ENCODE measurements at places on chromosomes 2 and 18.

- DNase-seq: no peak
These were observed 34.8 kb upstream of the SLC35F6 start for GRCh38 chr2:26729311-26729710.

- no peak for DNase-seq
These were observed 144.7 kb upstream of the COPS8 start for GRCh38 chr2:236940916-236941520.

DNA sequence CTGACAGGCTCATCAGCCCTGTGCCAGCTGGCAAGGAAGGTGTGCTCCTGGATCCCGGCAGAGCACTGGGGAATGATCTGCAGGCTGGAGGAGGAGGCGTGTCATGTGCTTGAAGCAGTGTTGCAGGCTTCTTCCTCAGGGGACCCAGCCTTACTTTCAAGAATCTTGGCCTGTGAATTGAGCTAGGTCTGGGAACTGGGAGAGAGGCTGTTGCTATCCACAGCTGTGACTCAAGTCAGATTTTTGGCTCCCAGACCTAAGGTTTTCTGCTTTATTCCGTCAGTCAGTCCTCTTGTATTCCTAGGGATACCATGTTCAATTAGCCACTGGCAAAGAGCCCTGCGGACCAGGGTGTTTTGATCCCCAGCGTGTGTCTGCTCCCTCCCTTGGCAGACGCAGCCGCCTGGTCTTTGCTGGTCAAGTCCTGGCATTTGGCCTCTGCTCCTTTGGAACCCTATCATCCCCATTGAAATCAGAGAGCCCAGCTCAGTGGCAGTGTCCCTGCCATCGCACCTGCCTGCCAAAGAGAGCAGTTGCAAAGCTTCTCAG, 32.4 kb downstream of the ASB1 start:
- no peak for DNase-seq

DNA sequence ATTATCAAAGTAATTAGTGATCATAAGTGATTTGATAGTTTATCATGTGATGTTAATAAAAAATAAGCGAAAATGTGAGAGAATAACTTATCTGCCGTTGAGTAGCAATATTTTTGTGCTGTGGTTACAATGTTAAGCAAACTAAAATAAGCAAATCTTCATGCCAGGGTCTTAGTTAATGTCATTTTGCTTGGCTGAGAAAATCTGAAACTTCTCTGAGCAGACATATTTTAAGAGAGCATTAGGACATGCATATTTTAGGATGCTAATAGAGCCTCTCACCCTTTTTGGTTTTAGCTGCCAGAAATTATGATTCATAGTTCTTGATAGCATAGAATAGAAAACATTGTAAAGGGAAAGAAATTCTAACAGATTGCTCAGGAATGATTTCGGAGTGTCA, 233.5 kb upstream of the ZEB2 start:
- no peak for DNase-seq

GRCh38 chr18:23761941-23762340, 72.7 kb downstream of the LAMA3 start:
- no peak for DNase-seq

DNA sequence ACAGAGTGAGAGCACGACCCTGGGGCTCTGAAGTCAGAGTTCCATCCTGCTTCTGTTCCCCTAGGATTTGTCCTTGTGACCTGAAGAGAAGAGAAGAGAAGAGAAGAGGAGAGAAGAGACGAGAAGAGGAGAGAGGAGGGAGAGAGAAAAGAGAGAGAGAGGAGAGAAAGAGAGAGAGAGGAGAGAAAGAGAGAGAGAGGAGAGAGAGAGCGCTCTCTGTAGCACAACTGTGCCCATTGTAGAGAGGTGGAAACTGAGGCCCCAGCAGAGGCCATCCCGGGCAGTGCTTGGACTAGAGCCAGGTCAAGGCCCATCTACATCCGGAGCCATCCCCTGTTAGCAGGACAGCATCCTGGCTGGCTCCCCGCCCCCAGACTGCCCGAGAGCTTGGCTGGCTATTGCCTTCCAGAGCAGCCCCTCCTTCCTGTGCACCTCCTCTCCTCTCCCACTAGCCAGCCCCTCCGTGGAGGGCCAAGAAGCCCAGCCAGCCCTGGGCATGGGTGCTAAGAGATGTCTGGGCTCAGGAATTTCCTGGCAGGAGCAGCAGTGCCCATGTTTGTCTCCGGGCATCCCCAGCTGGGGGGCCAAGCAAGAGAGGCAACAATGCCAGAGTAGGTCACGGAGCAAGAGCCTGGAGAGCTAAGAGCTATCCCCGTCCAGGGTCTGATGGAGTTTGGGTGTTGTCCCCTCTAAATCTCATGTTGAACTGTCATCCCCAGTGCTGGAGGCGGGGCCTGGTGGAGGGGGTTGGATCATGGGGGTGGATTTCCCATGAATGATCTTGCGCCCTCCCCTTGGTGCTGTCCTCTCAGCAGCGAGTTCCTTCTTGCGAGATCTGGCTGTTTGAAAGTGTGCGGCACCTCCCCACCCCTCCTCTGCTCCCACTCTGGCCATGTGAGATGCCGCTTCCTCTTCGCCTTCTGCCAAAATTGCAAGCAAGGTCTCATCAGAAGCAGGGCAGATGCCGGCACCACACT, 18.2 kb upstream of the GPR55 start:
- DNase-seq: no peak

- DNase-seq: no peak
These were observed 72.2 kb upstream of the CHRNA1 start for GRCh38 chr2:174836377-174836994.

DNA sequence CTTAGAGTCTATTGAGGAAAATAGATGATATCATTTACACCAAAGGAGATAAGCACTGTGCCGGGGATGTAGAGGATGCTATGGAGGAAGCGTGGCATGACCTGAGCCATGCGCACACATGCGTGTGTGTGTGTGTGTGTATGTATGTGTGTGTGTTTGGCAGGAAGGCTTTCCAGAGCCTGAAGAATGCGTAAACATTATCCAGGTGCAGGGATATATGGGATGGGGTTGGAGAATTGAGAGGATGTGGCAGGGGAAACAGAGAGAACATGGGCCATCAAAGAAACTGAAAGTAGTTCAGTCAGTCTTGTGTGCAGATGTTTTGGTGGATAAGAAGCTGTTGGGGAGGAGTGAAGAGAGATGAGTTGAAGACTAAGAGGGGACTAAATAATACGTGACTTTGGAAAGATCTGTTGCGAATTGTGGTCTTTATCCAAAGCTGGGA, 9.3 kb upstream of the STAT1 start:
- no peak for DNase-seq

GRCh38 chr18:31565782-31566512, 25.7 kb upstream of the TTR start:
- no peak for DNase-seq
